ENCODE measurements at places on chromosomes 6 and 20.
A peak's percentile ranks its signal among the peaks of the same experiment; 100 is the strongest.

GRCh38 chr6:137823826-137824555 lies 43.1 kb upstream of the TNFAIP3 start:
- peak; percentile 71 for DNase-seq

- DNase-seq, result no peak
Measured at GRCh38 chr6:150511313-150511712, 88.4 kb upstream of the PLEKHG1 start.

- no peak for DNase-seq
Measured at GRCh38 chr20:22569353-22569752, 15.0 kb downstream of the FOXA2 start.

GRCh38 chr6:43434001-43434840 lies 6.9 kb downstream of the ABCC10 start:
- no peak for DNase-seq

DNA sequence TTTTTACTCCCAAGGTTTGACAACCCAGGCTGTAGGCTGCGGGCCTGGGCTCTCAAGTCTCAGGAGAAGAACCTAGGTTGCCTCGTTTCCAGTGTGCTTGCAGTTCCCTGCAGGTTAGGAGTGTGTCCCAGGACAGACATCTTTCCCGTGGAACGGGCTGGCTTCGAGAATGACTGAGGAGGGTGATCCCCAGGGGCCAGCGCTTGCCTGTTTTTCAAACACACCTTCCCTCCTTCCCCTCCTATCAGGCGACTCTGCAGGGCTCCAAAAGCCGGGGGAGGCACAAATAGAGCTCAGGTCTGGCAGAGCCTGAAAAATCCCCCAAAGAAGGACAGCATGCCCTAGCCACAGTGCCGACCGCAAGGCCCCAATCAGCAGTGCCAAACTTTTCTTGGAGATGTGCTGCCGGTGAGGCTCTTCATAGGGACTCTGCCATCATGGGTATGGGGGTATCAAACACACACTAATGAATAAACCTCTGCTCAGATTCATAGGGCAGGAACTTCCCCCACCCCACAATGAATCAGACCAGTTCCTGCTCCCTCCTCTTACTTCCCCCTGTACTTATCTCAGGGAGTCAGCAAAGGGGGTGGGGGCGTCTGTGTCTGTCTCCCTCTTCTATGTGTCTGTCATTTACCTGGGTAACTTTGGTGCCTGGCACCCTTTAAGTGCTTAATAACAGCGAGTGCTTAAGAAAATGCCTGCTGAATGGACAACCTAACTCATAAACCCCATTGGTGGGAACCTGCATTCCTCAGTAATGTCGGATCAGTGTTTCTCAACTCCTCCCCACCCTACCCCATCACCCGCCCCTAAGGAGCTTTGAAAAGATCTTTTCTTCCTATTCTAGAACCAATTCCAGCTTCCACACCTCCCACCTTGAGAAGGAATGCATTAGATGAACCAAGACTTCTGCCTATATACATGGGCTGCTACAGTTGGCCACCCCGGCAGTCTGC lies 1.6 kb downstream of the KCNG1 start:
- no peak for DNase-seq

DNA sequence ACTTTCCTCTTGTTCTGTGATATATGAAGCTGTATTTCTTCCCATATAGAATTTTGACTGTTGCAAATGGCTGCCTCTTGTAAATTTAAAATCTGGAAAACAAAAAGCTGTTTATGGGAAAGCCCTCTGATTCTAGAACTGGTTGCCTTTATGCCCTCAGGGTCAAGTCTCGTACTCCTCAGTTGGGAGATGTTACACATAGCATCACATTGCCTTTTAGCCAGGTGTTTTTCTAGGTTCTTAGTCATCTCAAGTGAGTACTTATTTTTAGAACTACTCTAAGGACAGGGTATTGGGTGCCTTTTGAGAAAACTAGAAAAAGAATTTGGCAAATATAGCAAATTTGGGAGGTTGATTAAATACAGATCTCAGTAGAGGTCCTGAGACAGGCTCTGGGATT lies 58.5 kb downstream of the ANKS1A start:
- DNase-seq, result no peak

- DNase-seq, result no peak
Measured at GRCh38 chr20:9615766-9616454, 101.5 kb downstream of the LAMP5 start.

- no peak for DNase-seq
Measured at GRCh38 chr20:13430346-13431002, 208.3 kb downstream of the TASP1 start.

DNA sequence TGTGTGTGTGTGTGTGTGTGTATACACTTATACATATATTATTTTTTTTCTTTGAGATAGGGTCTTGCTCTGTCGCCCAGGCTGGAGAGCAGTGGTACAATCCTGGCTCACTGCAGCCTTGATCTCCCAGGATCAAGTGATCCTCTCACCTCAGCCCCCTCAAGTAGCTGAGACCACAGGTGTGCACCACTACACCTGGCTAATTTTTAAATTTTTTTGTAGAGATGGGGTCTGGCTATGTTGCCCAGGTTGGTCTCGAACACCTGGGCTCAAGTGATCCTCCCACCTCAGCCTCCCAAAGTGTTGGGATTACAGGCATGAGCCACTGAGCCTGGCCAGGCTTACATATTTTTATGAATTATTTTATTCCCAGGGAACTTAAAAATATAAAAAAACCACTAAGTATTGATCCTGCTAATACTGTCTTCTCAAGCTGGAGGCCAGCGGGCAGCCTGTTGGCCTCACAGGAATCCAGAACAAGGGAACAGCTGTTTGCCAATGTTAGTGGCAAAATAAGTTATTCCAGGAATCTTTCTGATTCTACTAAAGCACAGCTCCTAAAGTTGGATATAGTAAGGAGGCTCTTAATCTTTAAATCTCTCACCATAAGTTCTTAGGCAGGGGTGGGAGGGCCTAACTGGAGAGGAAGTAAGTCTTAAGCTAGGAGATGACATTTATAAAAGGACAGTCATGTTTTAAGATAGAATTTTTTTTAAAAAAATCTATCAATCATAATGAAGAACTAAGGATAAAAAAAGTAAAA lies 135.5 kb upstream of the NUP153 start:
- DNase-seq, result no peak

- no peak for DNase-seq
Measured at GRCh38 chr6:34491091-34491430, 25.2 kb downstream of the PACSIN1 start.

DNA sequence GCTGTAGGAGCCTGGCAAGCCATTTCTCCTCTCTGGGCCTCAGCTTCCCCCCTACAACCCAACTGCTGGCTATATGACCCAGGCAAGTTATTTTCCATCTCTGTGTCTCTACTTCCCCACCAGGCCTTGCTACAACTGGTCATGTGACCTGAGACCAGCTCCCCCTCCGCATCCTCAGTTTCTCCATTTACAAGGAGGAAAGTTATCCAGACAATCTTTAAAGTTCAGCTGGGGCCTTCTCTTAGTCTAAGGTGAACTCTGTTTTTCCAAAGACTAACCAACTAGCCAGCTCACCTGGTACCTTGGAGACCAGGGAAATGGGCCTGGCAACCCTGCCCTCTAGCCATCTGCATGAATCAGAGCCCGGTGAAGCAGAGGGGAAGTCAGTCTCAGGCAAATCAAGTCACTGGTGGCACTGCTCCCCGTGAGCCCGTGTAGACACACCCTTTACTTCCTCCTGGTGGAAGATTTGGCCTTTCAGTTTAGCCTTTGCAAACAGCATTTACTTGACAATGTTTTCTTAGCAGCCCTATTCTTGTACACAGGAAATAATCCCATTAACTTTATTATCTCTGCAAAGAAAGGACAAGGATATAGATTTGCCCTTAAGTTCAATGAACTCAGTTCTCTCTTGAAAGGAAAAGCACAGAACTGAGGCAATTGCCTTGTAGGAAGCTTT lies 157.7 kb downstream of the VEGFA start:
- DNase-seq, result no peak

GRCh38 chr20:53047203-53047602 lies 75.0 kb downstream of the TSHZ2 start:
- DNase-seq, result no peak

- no peak for DNase-seq
Measured at GRCh38 chr6:163730246-163731210, 316.0 kb downstream of the QKI start.
